A172 (cell line): ENCODE measurements at places on chromosomes 6 and 20. TPM values are rescaled to one million over a fixed set of nuclear protein-coding genes. Genes with fewer than 3 reads are reported as not detected.

CDH4 gene
- total RNA-seq: 2.6 and 5.5 TPM in 2 replicates

PI3 gene
- total RNA-seq: not detected in 2 replicates

RBM24 gene
- total RNA-seq: 13.2 and 14.5 TPM in 2 replicates

TTLL9 gene
- 0.12 and 0.24 TPM in 2 replicates for total RNA-seq

ROS1 gene
- 0.31 and 0.47 TPM in 2 replicates for total RNA-seq

IBTK gene
- 31.0 and 34.0 TPM in 2 replicates for total RNA-seq

KCNK17 gene
- not detected in 2 replicates for total RNA-seq

MRAP2 gene
- total RNA-seq: 0.86 and 1.1 TPM in 2 replicates

CGA gene
- not detected in 2 replicates for total RNA-seq

- DNase-seq: no peak
These were observed 115.0 kb downstream of the IRF4 start for GRCh38 chr6:506508-506907.

- peak; percentile 27 for DNase-seq
These were observed 243.8 kb upstream of the PMEPA1 start for GRCh38 chr20:57953638-57954037.

DNA sequence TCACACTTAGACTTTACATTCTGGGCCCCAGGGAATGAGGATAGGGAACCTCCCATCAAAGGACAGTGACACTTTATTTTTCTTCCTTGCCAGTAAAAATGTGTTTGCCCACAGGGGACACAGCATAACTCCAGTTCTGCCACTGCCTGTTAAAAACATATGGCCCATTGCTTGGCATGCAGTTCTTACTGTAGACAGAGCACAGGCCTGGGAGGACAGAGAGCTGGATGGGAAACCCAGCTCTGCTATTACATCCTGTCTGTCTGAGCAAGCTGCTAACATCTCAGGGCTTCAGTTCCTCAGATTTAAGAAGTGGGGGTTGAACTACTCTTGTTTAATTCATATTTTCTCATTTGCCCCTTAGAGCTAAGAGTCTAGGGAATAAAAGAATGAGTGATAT lies 120.2 kb downstream of the AKAP7 start:
- DNase-seq: no peak

GRCh38 chr20:41989039-41989679 lies 371.0 kb upstream of the CHD6 start:
- DNase-seq: no peak

GRCh38 chr6:81997090-81997926 lies 244.8 kb upstream of the TENT5A start:
- DNase-seq: peak; percentile 63

DNA sequence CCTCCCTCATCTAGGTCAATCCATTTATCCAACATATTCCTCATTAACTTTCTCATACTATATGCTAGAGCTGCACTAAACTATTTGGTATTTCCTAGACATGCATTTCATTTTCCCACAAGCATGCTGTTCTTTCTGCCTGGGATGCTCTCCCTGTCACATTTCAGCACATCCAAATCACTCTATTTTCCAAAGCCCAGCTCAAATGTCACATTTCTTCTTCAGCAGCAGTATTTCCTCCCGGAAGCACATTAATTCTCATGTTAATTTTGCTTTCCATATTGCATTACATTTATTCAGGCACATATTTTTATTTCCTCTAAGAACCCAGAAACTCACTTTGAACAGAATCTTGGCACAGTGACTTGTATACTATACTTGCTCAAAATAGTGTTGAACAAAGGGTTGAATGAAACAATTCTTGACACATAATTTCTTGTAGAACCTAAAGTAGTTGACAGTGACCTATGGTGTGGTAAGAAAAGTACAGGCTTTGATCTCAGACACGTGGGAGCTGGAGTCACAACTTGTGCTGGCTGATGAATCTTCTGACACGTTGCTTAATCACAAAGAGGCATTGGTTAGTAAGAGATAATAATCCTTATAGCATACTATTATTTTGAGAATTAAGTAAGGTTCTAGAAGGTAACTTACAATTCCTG lies 30.8 kb upstream of the CD2AP start:
- DNase-seq: no peak

DNA sequence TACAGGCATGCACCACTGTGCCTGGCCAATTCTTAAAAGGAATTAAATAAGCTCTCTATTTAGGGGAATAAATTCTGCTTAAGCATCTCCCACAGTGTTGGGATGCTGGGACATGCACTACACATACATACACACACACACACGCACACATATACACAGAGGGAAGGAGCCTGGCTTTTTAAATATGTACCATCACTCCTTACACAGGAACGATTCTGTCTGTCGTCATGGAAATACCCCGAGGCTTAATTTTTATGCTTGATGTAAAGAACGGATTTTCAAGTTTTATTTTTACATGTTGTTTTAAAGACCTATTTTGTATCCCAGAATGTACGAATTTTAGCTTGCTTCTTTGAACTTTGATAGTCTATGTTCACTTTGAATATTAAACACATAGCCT lies 95.3 kb downstream of the CD109 start:
- DNase-seq: no peak

GRCh38 chr6:13813621-13814175 lies 659 bp downstream of the MCUR1 start:
- DNase-seq: peak; percentile 48

DNA sequence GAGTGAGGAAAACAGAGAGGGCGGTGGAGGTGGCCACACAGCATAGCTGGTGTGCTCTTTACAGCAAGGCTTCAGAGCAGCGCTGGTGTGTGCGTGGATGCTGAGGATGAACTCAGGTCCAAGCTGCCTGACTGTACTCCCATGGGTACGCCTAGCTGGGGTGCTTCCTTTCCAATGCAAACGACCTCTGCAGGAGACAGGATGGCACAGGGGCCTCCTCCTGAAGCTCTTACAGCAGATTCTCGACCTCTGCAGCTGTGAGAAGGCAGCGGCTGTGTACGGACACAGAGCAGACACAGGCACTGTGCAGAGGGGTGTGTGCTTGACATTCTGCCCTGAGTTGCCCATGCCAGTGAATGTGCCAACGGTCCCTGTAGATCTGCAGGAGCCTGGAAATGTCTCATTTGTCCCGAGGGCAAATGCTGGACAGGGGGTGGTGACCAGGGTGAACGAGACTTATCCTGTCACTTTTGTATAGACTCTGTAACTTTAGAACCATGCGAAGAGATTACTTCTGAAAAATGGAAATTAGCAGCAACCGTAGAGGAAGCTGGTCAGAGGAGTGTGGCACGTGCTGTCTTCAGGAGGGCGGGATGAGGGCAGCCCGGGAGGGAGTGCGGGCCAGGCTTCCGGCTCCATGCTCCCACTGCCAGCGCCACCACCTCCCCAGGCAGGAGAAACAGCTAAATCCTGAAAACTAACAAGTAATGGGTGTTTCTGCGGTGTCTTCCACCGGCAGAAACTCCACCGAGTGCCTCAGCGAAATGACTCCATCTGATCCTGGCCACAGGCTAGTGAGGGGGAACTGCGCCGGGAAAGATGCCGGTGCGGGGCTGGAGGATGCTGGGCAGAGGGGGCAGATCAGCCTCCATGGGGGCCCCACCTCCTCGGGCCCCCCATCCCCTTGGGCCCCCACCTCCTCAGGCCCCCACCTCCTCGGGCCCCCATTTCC lies 120.9 kb upstream of the RPS6KA2 start:
- no peak for DNase-seq

- no peak for DNase-seq
These were observed 160.1 kb downstream of the ZFAND3 start for GRCh38 chr6:37979392-37980221.

GRCh38 chr6:37513576-37513975 lies 13.9 kb upstream of the CCDC167 start:
- DNase-seq: no peak

DNA sequence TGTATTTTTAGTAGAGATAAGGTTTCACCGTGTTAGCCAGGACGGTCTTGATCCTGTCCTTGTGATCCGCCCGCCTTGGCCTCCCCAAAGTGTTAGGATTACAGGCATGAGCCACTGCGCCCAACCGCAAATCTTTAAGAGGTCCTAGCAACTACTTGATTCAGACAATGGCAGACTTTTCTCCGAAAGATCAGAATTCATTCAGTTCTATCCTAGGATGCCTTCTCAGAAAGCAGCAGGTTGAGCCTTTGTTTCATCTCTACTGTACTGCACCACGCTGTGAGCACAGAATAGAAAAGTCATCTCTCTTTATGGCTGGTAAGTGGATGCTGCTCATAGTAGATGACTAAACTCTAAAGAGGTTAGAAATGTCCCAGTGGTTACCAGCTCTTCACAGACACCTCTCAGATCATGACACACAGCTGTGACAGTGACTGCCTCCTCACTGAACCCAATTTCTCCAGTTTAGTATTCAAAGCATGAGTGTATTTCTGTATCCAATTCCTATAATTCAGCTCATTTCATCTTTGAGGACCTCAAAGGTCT lies 6.0 kb upstream of the HSF2 start:
- no peak for DNase-seq

- peak; percentile 90 for DNase-seq
These were observed 191.8 kb upstream of the MAN1A1 start for GRCh38 chr6:119541132-119541905.

- DNase-seq: peak; percentile 23
These were observed 439.0 kb upstream of the JAG1 start for GRCh38 chr20:11112832-11113231.

- DNase-seq: no peak
These were observed 232.5 kb downstream of the BTBD9 start for GRCh38 chr6:38407192-38407591.

DNA sequence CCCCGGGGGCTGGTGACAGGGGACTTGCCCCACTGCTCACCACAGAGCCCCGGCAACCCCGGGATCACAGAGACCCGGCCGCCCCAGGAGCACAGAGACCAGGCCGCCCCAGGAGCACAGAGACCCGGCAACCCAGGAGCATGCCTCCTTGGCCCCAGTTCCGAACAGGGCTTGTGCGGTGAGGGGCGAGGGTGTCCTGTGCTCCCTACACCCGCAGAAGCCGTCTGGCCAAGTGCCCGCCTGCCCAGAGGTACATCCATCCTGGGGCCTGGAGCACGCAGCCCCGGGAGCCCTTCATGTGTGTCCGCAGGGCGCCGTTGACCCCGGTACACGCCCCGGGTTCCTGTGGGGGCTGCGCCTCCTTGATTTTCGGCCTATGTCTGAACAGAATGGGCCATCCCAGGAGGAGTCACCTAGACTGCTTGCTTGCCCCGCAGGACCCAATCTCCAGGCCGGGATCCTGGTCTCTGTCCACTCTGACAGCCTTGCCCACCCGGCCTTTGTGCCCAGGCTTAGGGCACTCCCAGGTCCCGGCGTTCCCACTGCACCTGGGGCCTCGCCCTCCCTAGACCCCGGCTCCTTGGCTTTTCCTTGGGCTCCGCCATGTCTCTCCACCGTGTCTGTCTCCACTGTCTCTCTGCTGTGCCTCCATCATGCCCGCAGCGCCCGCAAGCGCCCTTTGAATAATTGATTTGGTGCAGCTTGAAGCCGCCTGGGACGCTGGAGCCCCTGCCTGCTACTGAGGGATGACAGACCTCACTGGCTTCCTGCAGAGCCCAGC lies 219.8 kb downstream of the ERMARD start:
- no peak for DNase-seq

DNA sequence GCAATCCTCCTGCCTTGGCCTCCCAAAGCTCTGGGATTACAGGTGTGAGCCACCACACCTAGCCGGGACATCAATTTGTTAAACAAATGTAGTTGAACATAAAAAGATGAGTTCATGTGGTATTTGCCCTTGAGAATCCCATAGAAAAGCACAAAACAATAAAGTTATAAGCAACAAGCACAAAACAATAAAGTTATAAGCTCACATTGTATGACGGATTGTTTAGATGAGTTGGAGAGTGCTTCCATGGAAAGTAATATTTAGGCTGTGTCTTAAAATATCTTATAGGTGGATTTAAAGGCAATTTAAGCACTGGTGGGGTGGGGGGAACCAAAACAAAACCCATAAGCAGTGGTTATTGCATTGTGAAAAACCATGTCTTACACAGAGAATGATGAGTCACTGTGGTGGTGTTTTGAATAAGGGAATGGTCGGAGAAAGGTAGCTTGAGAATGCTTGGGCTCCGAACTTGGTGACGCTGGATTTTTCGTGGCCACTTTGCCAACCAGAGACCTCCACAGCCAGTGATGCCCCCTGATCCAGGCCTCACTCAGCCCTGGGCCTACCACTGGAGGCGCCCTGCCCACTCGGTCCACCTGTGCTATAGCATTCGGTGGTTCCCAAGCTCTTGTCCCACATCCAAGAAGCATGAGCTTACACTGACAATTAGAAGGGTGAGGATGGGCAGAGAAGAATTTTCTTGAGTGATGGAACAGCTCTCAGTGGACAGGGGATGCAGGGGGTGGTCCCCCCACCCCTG lies 256.0 kb downstream of the CDKAL1 start:
- DNase-seq: no peak

- DNase-seq: no peak
These were observed 31.0 kb upstream of the PTCHD4 start for GRCh38 chr6:48141975-48142374.
